ENCODE measurements at places on chromosomes 12 and 14.

DNA sequence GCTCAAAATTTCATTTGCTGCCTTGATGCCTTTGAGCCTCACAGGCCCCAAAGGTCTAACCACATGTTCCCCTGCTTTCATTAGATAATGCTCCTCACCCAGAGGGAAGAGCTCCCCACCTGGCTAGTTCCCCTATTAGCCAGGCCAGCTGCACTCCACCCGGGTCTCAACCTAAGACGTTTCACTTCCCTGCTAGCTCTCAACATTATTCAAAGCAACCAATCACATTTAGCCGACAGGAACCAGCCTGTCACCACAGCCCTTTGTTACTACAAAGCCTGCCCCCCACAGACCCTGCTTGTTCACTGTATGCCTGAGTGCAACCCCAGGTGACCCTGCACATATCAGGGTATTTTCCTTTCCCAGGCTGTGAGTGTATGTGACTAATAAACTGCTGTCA lies 78.6 kb downstream of the SLC15A5 start:
- DNase-seq: no peak

DNA sequence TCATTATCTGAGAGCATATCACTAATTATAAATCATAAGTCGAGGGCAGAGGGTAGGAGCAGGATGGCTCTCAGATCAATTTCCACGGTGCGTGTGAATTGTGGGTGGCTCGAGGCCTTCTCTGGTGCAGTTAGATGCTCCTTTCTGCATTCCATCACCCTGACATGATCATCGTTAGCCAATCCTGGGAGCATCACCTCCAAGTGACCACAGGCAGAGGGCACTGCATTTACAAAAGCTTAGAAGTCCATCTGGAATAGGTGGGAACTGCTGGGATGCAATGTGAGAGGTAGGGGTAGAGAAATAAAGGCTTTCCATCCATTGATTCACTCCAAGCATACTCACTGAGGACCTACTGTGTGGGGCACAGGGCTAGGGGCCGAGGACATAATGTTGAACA lies 538.2 kb upstream of the TBX3 start:
- no peak for DNase-seq

DNA sequence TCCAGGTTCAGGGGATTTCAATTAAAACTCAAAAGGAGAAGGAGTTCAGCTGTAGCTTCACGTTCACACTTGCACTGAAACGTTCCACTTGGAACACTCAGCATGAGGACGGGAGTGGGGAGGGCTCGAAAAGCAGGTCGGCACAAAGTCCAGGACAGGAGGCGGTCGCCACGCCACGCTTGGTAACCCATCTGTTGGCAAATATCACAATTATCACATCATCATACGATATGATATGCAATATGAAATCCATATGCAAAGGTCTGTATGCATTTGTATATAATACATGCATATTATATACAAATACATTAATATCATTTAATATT lies 17.2 kb downstream of the ADGRD1 start:
- DNase-seq: no peak

DNA sequence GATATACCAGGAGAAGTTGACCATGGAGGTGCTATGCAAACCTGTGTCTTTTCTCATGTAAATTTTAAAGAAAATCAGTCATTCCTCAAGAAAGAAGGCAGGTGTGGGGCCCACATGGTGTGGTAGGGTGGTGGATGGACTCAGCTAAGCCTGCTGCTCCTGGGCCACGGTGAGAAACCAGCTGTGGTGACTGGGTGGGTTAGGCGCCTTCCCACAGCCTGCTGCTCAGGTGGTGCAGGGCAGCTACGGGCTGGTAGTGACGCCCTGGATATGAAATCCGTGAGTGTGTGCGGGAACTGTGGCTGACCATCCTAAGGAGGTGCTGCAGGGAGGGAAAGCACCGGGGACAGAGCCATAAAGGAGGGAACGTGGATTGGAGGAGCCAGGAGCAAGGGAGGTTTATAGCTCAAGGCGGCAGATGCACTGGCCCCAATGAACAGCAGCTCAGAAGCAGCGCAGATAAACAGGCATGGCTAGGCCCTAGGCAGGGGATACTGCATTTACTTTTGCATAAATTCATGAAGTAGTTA lies 408.8 kb downstream of the FUT8 start:
- no peak for DNase-seq

DNA sequence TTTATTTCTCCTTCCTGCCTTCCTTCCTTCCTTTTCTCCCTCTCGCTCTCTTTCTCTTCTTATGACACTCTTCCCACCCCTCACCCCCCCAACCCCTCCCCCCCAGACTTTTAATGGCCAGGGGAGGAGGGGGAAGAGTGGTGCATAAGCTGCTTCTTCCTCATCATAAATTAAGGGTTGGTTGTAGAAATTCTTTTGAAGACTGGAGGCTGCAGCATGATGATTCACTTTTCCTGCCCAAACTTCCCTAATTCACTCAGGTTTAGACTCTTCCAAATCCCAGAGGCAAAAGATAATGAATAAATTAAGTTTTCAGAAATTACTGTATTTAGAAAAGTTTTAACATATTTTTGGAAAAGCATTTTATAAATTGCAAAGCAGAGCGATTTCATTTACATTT lies 58.2 kb downstream of the GRIP1 start:
- no peak for DNase-seq

GRCh38 chr14:70073924-70074566 lies 114.7 kb downstream of the SLC8A3 start:
- DNase-seq: peak; percentile 5
